ENCODE measurements at places on chromosomes 3 and 15. TPM values are rescaled to one million over a fixed set of nuclear protein-coding genes. Genes with fewer than 3 reads are reported as not detected.

Gene NR1I2
- 0.25 TPM for total RNA-seq

Gene ANKRD63
- not detected for total RNA-seq

Gene GUCA1C
- not detected for total RNA-seq

Gene APOD
- 2.4 TPM for total RNA-seq

Gene EPHA3
- 0.14 TPM for total RNA-seq

Gene GP9
- total RNA-seq = not detected

Gene NR2E3
- not detected for total RNA-seq

Gene ADAMTS17
- total RNA-seq = 2.4 TPM

Gene POPDC2
- total RNA-seq = 6.6 TPM

Gene ITIH1
- not detected for total RNA-seq

Gene SCAMP5
- 0.31 TPM for total RNA-seq

Gene LHFPL4
- total RNA-seq = not detected

Gene LRRIQ4
- 0.22 TPM for total RNA-seq

Gene PLA2G4B
- 9.1 TPM for total RNA-seq

Gene CACNA1D
- total RNA-seq = 1.9 TPM

Gene ABI3BP
- not detected for total RNA-seq

Gene GP5
- total RNA-seq = 1.6 TPM

Gene ACOX2
- total RNA-seq = not detected

Gene GREM1
- not detected for total RNA-seq

Gene KBTBD12
- total RNA-seq = not detected

Gene SPTSSB
- total RNA-seq = not detected

Gene IL20RB
- total RNA-seq = 2.0 TPM

Gene WHAMM
- total RNA-seq = 5.9 TPM

Gene TCF12
- total RNA-seq = 108 TPM

Gene C3orf85
- total RNA-seq = not detected

Gene CIAO2A
- 74.5 TPM for total RNA-seq

Gene ASB14
- not detected for total RNA-seq

Gene HCN4
- not detected for total RNA-seq

Gene GOLGA6L1
- total RNA-seq = not detected

Gene GABRG3
- total RNA-seq = not detected

Gene CLDN1
- 12.3 TPM for total RNA-seq

Gene EFCC1
- total RNA-seq = 0.42 TPM

Gene HMG20A
- total RNA-seq = 43.1 TPM

Gene BCL2A1
- total RNA-seq = 67.2 TPM

Gene RAB6B
- 7.2 TPM for total RNA-seq

Gene MYL3
- not detected for total RNA-seq

Gene RASGRP1
- total RNA-seq = 173 TPM

Gene TMEM212
- total RNA-seq = not detected

Gene SLC6A20
- total RNA-seq = not detected

Gene DCLK3
- total RNA-seq = not detected

Gene LRRC31
- total RNA-seq = not detected

Gene IMPG2
- 0.82 TPM for total RNA-seq
